Natural killer cell treated with Interleukin-12 subunit alpha and Interleukin-12 subunit beta and Interleukin-15 and Interleukin-18, amount 100 ng/mL, for 72 hours (primary cell): ENCODE measurements at places on chromosomes 3 and 15.

DNA sequence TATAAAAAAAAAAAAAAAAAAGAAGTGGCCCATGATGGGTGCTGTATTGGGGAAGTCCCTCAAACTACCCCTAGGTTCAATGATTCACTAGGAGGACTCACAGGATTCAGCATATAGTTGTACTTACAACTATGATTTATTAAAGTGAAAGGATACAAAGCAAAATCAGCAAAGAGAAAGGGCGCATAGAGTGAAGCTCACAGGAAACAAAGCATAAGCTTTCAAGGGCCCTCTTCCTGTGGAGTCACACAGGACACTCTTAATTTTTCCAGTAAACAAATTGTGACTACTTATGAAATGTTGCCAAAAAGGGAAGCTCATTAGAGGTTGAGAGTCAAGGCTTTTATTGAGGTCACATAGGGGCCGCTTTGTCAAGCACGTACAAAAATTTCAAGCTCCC is 153.7 kb upstream of the GAP43 start:
- no peak for DNase-seq

DNA sequence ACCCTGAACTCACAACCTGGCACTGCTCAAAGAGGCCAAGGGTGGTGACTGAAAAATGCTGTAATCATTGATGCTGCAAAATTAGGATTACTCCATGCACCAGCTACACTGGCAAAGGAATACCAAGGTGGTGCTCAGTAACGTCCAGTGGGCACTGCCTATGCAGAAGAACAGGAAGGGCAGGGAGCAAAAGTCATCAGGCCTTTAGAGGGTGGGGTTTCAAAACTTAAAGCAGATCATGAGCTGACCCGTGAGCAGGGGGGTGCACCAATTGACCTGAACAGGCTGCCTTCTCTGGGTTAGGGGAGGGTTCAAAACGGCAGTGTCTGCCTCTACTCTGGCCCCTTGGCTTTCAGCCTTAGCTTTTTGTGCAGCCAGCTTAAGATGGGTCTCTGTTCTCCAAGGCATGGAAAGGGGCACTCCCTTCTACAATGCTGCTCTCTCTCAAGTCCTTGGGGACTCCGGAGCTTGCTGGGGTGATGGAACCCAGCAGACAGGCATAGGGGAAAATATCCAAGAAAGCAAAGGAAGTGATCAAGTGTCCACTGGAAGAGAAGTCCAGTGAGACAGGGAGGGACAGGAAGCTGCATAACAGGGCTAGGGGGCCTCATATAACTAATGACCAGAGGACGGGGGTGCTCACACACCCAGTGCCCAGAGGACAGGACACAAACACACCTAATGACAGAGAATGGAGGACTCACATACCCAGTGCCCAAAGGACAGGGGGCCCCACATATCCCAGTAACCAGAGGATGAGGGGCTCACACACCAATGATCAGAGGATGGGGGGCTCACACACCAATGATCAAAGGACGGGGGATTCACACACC is 11.4 kb downstream of the RAB6B start:
- DNase-seq: no peak

- no peak for DNase-seq
Measured at GRCh38 chr3:143208976-143209714, 89.6 kb downstream of the CHST2 start.

DNA sequence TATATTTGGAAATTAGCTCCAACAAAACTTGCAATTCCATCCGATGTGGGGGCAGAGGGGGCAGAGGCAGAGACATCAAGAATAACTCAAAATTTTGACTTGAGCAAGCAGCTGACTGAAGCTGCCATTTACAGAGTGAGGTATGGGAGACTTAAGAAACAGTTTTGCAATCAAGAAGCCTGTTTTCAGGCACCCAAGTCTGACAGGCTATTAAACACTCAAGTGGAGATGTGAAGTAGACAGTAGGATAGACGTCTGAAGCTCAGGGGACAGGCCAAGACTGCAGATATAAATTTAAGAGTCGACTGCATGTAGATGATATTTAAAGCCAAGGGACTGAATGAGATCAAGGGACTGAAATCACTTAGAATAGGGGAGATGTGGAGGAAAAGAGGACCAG is 9.9 kb upstream of the SH3BP5 start:
- DNase-seq: no peak

DNA sequence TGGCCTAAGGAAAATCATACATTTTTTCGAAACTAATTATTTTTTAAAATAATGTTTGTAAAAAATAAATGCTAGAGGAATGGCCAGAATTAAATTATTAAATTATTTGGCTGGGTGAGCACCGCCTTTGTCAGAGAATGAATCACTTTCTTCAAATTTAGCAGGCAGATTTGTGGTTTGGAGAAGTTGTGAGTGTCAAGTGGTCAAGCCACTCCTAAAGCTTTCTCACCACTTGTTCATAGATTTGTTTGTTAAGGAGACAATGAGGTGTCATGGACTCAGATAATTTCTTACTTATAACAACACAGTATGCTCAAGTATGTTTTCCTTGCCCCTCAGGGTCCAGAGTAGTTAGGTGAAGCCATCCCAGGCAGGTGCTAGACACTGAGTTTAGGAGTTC is 196.2 kb downstream of the TUSC7 start:
- DNase-seq: no peak

GRCh38 chr15:96341513-96342405 is 11.3 kb downstream of the NR2F2 start:
- DNase-seq: no peak

- no peak for DNase-seq
Measured at GRCh38 chr3:182668541-182668940, 124.8 kb upstream of the ATP11B start.

- DNase-seq: no peak
Measured at GRCh38 chr3:130093741-130094391, 12.2 kb downstream of the ALG1L2 start.

DNA sequence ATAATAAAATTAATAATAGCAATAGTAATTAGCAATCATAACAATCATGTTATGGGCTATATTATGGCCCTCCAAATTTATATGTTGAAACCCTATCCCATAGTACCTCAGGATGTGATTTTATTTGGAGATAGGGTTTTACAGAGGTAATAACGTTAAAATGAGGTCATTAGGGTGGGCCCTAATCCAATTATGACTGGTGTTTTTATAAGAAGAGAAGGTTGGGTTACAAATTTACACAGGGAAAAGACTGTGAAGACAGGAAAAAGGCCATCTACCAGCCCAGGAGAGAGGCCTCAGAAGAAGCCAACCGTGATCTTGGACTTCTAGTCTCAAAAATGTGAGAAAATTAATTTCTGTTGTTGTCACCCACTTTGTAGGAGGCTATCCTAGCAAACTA is 353.1 kb downstream of the CHL1 start:
- no peak for DNase-seq
